Choroid plexus epithelial cell (primary cell): ENCODE measurements at places on chromosomes 12 and 14.

GRCh38 chr12:131979606-131980005, 29.9 kb downstream of the EP400 start:
- no peak for DNase-seq

DNA sequence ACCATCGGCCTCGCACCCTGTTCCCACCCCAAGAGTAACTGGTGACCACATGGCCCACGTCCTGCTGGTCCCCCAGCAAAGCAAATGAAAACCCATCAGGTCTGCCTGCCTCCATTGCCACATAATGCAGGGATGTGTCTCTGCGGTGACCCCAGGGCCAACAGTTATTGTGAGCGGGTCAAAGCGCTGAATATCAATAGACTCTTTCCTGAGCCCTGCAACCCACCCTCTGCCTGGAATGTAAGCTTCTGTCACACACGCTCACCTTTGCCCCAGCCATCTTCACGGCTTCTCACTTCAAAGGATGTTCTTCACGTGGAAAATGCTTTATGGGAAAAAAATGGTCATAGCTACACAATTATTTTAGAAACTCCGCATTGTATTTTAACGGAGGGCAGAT, 63.9 kb downstream of the FZD10 start:
- DNase-seq: no peak

- DNase-seq: peak; percentile 65
Measured at GRCh38 chr12:6953442-6954315, 2.5 kb downstream of the PTPN6 start.

- no peak for DNase-seq
Measured at GRCh38 chr14:30996892-30997659, 28.4 kb upstream of the AP4S1 start.

- DNase-seq: peak; percentile 83
Measured at GRCh38 chr14:69191340-69192111, at the start of gene EXD2. EXD2 (plus strand) TSS chr14:69191498; CDS start chr14:69209471, 17,973 bp downstream.

- no peak for DNase-seq
Measured at GRCh38 chr14:33668066-33668465, 282.8 kb downstream of the EGLN3 start.

- peak; percentile 60 for DNase-seq
Measured at GRCh38 chr14:78758333-78758732, 588.2 kb downstream of the NRXN3 start.

- no peak for DNase-seq
Measured at GRCh38 chr14:36217732-36218131, 41.2 kb upstream of the PTCSC3 start.

GRCh38 chr14:59429790-59430189, 35.4 kb downstream of the GPR135 start:
- no peak for DNase-seq

GRCh38 chr12:129401572-129401971, 502.3 kb downstream of the TMEM132D start:
- DNase-seq: no peak

DNA sequence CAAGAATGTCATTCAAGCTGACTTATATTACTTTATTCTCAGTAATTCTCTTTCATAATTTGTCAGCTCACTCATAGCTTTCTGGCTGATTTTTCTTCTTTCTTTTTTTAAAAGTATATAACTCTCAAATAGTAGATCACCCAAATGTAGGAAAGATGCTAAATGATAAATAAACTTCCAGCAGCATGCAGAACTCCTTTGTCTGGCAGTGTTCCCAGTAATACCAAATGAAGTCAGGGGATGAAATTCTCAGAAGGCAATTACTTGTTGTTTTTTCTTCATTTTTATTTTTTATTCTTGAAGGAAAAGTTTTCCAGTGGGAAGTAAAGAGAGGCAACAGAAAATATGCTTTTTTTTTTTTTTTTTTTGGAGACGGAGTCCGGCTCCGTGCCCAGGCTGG, 133.3 kb upstream of the SLCO1C1 start:
- DNase-seq: peak; percentile 57

- DNase-seq: peak; percentile 74
Measured at GRCh38 chr14:104677512-104678332, 11.7 kb upstream of the INF2 start.

GRCh38 chr12:63302269-63302940, 151.4 kb upstream of the AVPR1A start:
- peak; percentile 28 for DNase-seq

DNA sequence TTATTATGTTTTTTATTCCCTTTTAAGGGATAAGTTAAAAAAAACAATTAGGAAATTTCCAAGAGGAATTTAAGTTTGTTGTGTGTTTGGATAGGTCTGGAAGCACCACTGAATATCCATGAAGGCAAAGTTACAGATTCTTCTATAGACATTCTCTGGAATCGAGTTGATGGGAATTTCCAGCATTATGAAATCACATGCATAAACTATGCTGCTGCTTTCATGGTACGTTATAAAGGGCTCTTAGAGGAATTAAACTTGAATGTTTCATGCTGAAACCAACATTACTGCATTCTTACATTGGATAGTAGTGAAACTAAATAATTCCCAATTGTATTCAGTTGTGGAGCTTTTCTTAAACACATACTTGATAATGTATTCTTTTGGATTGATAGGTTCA, 21.5 kb upstream of the PTPRQ start:
- peak; percentile 74 for DNase-seq

DNA sequence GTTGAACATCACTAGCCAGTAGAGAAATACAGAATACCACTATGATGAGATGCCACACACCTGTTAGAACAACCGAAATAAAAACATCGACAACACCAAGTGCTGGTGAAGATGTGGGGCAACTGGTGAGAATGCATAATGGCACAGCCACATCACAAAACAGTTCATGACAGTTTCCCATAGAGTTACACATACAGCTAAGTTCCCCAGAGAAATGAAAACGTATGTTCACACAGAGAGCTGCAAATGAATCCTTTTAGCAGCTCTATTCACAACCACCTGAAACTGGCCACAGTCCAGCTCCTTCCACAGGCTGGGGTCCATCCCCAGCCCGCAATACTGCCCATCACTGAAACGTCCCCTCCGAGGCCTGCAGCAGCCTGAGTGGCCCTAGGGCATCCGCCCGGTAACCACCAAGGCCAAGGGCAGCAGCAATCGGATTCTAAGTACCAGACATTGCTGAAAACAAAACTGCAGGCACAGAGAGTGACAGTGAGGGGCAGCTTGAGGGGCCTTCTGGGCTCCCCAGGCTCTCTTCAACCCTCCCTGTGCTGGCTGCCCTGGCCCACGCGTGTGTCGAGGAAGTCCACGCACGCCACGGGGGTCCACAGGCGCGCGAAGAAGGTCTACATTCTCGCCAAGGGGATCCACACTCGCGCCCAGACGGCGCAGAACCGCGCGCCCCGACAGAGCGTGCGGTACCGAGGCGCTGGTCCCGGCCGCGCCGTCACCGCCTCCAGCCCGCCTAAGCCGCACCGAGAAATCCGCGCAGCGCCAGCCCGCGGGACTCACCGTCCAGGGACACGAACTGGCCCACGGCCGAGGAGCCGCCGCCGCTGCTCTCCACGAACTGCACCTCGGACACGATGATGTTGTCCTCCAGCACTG, 903 bp downstream of the BRF1 start:
- DNase-seq: no peak

DNA sequence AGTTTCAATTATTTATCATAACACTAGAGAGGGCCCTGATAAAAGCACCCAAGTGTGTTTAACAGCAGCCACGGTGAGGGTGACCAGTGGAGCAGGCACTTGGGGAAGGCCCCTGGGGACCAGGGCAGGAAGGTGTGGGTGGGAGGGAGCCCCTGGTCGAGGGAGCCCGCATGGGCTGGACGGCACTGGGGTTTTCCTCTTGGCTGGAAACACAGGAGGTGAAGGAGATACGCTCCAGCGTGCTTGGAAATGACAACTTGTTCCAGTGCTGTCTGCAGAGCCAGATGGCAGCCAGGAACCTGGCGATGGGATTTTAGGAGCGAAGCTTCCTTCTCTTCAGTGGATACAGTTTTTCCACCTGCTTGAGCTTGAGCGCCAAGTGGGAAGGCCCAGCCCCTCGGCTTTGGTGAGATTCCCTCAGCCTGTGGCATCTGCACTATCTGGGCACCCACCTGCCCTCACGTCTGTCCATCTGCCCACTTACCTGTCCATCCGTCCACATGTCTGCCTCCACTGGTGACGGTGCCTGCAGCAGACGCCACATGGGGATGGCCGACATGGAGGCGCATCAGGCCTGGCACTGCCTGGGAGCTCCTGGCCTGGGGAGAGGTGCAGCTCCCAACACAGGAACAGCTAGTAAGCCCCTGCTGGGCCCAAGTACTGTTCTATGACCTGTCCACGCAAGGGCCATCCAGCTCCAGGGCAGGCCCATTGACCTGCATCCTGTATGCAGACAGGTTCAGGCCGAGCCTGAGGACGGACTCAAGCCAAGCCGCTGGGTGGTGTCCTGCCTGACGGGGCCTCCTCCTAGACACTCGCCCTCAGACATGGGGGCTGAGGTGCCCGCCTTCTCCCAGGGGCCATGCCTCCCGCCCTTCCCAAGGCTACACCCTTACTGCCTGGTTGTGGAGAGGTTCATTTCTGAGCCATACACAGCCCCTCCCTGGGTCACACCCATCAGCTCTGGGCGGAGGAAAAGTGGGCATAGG, 192.2 kb upstream of the C14orf180 start:
- no peak for DNase-seq

DNA sequence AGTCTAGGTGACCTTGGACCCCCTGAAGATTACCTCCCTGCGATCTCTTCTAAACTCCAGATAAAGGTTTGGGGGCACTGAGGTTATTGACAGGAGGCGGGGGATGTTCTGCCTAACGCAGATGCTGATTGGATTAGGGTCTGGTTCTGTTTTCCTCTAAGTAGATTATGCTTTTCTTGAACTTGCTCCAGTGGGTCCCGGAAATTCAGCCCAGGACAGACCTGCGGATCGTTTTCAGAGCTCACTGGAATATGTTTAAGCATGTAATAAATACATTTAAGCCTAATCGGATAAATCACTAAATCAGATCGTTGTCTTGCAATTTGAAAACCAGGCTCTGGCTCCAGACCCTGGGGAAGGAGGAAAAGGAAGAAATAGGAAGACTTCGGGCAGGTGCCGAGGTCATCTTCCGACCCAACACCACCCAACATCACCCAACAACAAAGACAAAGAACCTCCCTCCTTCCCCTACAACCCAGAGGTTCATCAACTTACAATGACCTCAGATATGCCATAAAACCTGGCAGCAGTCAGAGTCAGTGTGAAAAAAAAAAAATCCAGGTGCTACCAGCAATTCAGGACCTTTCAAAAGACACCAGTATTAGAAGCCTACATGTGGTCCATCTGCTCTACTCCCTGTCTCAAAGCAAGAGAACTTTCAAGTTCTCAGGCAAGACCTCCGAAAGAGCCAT, 148.4 kb downstream of the KSR2 start:
- no peak for DNase-seq

GRCh38 chr14:56422703-56423213, 156.8 kb upstream of the TMEM260 start:
- peak; percentile 90 for DNase-seq

- no peak for DNase-seq
Measured at GRCh38 chr12:48010366-48010970, 6.2 kb upstream of the COL2A1 start.

GRCh38 chr14:56817396-56817921, 7.2 kb upstream of the OTX2 start:
- DNase-seq: no peak

DNA sequence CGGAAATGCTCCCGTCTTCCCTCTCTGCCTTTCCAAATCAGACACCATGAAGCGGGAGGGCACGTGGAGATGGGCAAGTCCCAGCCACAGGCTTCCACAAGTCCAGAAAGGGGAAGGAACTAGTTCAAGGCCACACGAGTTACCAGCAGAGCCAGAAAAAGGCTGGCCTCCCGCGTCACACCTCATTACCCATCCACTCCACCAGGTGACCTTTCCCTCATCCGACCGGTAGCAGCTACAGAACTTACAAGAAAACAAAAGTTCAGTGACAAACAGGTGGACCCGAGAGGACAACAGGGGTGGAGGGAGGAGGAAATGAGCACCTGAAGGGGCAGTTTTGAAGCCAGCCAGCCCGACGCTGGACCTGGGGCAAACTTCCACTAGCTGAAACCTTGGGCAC, 46.9 kb downstream of the CHGA start:
- no peak for DNase-seq

DNA sequence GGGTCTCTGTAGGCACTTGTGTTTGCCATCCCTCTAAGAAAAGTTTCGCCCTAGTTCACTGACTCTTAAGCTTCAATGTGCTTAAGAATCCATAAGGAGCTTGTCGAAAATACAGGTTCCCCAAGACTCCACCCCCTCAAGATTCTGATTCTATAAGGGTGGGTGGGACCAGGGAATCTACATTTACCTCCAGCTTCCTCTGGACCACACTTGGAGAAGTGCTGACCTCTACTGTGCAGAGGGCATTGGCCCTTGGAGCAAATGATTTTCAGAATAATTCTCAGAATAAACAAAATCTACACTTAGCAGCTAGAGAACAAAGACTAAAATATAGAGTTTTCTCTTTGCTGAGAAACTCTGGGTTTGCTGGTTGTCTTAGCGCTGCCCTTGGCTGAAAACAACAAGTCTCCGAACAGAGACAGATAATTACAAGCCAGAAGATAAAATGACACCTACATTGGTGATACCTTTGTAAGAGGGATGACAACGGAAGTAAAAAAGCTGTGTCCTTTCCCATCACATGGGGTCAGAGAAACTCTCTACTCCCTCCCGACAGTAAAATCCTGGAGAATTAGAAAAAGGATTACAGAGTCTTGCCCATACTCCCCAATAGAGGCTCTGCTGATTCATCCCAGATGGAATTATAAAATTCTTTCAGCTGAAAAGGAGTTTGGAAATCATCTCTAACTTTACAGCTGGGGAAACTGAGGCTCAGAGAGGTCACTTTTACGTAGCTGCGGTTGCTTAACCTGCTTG, 4.8 kb downstream of the TGFB3 start:
- DNase-seq: no peak

DNA sequence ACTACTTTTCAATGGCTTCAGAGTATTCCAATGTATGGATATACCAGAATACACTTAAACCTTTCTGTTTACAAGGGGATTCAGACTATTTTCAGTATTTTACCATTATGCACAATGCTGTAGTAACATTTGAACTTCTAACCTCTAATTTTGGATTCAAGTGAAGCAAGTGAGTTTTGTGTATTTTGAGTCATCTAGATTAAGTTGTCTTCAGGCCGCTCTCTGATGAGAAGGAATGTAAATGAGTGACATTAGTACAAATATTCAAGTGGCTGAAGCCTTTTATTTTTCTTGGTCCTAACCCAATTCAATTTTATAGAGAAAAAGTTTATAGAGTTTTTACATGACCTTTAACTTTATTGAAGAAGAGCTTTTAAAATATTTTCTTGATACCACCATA, 125.6 kb downstream of the PDE3A start:
- peak; percentile 61 for DNase-seq

GRCh38 chr14:41285186-41285748, 321.4 kb upstream of the LRFN5 start:
- DNase-seq: peak; percentile 22

DNA sequence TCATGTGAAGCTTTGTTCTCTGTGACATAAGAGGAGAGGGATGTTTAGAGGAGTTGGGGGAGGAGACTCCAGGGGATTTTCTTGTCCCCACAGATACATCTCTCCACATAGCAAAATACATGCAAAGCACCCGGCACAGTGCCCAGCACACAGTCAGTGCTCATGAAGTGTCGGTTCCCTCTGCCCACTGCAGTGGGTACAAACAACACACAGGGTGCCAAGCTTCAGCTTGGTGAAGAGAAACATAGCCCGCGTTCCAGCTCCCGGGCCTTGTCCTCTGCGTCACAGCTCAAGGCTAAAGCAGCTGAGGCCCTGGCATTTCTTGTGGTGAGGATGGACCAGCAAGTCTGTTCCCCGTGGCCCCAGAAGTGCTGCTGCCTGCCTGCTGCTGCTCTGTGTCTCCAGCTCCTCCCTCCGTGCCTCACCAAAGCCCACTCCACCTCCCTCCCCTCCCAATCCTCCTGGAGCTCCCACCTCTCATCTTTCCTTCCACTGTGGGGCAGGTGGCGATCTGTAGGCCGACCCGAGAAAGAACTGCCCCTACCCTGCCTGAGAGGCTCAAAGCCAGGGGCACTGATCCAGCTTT, 57.0 kb upstream of the FKBP4 start:
- no peak for DNase-seq
